OCI-M1 (cell line): ENCODE measurements at places on chromosomes 5 and 9.

- no peak for DNase-seq
Measured at GRCh38 chr5:116569999-116570398, 4.6 kb downstream of the SEMA6A start.

GRCh38 chr9:133485531-133486260, 6.8 kb upstream of the SLC2A6 start:
- no peak for DNase-seq

DNA sequence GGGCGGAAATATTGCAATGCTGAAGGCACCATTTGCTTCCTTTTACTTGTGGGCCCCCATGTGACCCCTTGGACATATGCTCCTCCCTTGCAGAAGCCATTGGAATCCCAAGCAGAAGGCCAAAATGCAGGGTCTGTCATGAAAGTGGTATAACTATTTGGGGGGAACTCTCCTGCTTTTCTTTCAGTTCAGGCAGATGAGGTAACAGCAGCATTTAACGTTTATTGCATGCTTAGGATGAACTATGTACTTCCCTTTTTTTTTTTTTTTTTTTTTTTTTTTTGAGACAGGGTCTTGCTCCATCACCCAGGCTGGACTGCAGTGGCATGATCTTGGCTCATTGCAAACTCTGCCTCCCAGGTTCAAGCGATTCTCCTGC, 7.8 kb downstream of the FOXI1 start:
- peak; percentile 33 for DNase-seq

- peak; percentile 3 for DNase-seq
Measured at GRCh38 chr5:115415143-115415491, 118.7 kb upstream of the CCDC112 start.

GRCh38 chr9:27539479-27540441, 10.1 kb upstream of the MOB3B start:
- peak; percentile 10 for DNase-seq

DNA sequence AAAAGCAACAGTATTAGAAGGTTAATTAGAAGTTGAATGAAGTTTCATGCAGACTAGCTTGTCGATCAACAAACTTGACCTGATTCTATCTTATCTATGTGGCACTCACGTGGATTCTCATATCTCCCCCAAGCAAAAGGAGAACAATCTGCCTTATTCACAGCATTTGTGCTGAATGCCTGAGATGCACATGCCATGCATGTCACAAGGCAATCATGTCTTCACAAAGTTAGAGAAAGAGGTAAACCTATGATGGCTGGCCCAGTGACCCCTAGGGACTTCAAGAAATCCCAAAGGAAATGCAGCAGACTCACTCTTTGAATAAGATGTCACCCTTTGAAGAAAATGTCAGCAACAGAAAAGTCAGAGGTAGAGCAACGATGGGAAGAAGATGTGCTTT, 17.6 kb upstream of the SHOC1 start:
- peak; percentile 5 for DNase-seq

DNA sequence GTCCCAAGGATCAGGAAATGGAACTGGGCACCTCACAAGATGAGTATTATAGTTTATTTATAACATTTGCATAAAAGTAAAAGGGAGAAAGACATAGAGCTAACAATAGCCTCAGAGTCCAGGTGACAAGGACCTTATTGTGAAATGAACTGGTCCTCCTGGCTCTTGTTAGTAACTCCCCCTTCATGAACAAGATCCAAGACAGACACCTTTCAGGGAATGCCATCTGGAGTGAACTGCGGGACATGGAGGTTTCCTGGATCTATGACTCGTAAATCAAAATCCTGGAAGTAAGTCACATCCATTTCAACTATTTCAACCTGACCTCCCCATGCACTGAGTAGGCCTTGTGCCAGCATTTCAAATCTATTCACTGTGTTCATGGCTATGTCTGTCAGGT, 129.5 kb upstream of the GAS1 start:
- DNase-seq = no peak

DNA sequence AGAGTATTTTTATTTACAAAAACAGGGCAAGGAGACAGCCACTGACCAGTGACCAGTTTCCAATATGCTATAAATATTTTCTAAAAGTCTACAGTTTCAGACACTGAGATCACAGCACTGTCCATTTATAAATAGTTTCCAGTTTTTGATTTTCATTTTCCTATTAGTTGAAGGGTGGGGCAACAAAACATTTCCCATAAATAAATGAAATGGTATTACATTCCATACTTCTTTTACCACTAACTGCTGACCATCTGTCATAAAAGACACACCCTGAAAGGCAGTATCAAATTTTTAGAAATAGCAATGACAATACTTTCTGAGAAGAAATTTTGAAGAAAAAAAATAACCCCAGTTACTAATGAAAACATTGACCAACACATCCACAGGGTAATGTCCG, 126.7 kb downstream of the ARSB start:
- DNase-seq = no peak

GRCh38 chr9:108534741-108535140, 321.0 kb downstream of the ACTL7B start:
- no peak for DNase-seq

DNA sequence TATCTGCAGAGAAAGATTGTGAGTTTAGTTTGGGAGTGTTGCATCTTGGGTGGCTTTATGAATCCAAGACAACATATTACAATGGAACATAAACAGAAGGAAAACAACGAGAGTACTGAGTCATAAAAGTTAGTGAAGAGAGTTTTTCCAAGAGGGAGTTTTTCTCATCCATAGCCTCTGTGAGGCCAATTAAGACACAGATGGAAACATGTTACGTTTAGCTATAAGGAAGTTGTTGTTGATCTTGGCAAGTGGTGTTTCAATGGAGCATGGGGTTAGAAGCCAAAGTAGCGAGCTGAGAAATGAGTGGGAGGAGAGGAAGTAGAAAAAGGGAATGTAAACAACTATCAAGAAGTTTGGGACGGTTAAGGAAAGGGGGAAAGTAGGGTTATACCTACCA, 53.3 kb upstream of the SPATA31D4 start:
- no peak for DNase-seq

GRCh38 chr9:12737871-12738270, 36.9 kb upstream of the LURAP1L start:
- DNase-seq = no peak

GRCh38 chr9:73121375-73121935, 30.2 kb upstream of the ANXA1 start:
- no peak for DNase-seq

DNA sequence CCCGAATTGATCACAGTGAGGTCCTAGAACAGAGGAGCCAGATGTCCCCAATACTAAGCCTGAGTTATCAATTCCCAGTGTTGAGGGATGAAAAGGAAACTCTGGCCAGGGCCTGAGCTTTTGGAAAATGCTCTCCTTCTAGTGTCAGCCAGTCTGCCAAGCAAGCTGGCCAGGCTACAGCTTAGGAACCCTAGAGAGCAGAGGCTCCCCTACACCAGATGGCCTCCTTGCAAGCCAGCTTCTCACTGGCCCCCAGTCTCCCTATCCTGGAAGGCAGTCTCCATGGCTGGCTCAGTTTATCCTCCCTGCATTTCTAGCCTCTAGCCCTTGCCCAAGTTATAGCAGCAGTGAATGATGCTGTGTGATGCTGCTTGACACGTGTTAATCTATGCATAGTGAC, 204.7 kb upstream of the WWC1 start:
- no peak for DNase-seq

DNA sequence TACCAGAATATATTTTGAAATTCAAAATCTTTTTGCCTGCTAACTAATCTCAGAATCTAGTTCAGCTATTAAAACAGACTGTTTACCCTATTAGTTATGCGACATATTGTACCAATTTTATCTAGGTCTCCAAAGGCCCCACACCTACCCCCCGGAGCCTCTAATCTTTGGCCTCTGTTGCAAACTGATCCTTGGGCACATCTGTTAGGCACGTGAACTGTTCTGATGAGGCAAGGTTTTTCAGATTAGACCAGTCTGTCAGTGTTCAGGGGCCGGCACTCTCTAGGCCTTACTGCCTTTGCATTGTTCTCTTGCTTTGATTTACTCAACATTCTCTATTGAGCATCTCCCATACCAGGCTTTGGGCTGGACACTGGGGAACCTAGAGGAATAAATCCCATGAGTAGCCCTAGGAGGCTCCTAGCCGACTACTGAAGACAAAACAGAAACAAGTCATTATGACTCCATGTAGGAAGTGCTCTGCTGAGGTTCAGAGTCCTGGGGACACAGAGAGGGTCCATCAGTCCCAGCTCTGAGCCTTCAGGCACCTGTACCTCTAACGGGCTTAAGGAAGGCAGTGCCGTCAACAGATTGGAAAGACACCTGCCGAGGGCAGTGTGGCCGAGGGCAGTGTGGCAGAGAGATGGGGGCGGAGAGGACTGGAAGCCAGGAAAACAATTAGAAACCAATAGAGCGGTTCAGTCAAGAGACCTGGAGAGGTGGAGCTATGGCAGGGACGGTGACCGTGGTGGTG, 245.1 kb downstream of the AOPEP start:
- DNase-seq = no peak

DNA sequence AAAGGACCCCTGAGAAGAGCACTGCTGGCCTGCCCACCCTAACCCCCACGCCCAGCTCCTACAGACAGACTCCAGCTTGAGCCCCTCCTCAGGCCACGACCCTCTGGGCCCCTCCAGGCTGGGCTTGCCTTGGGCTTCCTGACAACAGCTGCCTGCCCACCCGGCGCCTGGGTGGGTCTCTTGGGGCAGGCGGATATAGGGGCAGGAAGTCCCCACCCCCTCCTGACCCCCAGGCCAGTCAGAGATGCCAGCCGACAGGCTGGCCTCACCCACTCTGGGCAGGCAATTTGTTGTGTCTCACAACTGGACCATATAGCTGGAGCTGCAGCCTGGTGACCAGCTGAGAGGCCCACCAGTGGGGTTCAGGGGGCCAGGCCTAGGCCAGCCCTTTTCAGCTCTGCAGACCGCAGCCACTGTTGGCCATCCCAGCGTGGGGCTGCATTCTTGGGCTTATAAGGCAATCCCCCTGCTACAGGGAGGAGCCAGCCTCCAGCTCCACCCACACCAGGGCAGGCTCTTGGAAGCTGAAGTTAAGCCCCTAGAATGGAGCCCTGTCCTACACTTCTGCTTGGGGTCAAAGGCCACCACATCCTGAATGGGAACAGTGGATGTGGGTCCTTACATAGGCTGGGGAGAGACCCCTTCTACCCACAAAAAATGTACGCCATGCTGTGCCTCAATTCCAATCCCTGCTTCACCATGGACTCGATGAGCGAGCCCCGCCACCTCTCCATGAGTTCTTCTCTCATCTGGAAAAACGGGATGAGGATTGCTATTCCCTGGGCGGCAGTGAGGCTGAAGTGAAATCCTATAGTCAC, 2.0 kb downstream of the PDLIM7 start:
- peak; percentile 69 for DNase-seq

GRCh38 chr9:76580188-76580587, 121.2 kb downstream of the GCNT1 start:
- DNase-seq = no peak

- DNase-seq = no peak
Measured at GRCh38 chr9:101381118-101381517, 3.7 kb downstream of the BAAT start.

GRCh38 chr5:78109891-78110324, 184.6 kb downstream of the AP3B1 start:
- DNase-seq = no peak

- no peak for DNase-seq
Measured at GRCh38 chr5:1330146-1330846, 14.6 kb downstream of the CLPTM1L start.

DNA sequence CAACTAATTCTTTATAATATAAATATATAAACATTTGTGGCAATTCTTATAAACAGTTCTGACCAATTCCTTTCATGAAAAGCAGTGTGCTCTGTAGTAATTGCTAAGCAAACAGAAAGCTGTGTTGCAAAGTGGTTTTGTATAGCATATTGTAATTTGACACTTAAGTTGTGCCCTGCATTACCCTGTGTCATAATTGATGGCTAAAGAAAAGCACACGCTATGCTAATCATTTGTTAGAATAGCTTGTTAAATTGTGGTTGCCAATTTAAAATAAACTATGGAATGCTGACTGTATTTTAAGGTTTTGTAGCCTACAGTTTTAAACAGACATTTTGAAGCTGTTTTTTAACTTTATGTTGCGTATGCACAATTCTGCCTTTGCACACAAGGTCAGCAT, 140.0 kb downstream of the PBX3 start:
- no peak for DNase-seq

DNA sequence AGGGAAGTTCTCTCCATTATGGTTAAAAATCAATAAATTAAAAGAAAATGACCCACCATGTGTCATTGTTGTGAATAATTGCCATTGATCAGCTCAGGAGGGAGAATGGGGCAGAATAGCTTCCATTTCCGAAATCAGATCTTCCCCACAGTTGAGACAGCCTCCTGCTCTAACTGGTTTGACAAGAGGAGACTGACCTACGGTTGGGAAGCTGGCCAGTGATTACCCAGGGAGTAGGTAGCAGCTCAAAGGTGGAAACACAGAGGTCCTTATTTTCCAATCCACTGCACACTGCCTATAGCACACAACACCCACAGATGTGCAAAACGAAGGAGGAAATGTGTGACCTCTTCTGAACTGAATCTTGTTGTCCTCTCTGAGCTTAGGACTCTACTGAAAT, 69.0 kb upstream of the DAPK1 start:
- no peak for DNase-seq

- DNase-seq = no peak
Measured at GRCh38 chr5:34734326-34734725, 78.2 kb downstream of the RAI14 start.

DNA sequence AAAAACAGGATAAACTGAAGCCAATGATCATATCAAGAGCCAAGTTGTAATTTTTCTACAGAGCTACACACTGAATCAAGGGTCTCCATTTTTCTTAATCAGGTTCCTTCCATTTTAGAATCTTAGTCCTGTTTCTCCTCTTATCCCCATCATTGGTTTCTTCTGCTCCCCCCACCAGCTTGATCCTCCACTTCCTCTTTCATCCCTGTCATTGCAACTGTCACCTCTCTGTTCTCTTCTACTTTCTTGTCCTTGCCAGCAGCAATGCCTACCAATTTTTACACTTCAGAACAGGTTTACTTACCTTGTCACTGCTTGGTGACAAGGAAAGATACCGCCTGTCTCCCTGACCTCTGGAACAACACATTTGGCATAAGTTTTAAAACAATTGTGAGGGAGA, 97.3 kb downstream of the CFAP90 start:
- peak; percentile 4 for DNase-seq

GRCh38 chr5:151825445-151825844, 53.7 kb downstream of the G3BP1 start:
- DNase-seq = peak; percentile 62

DNA sequence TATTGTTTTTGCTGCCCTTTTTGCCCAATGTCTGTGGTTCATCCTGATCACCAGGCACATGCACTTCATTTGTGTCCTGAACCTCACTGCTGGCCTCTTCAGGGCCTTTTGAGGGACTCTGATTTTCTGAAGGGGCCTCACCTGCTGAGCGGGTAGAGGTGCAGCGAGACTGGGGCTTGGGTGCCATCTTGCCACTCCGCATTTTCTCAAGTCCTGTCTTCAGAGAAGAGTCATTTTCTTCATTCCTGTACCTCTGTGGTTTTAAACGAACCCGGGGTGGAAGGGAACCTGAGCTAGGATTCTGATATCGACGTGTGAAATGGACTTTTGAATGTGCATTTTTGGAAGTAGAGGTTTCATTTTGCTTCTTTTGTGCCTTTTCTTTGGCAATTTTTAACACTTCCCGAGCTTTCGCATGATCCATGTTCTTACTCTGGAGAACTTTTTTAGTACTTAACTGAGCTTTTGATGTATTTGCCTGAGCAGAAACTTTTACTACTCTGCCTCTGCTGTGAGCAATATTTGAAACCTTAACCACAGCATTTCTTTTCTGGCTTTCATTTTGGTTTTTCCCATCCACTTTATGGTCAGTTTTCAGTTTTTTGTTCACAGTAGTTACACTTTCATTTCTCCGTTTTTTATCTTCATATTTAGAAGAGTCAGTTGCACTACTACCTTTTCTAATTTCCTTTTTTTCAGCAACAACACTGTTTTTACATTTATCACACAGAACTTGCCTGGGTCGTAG, 26.1 kb downstream of the PWWP2A start:
- DNase-seq = no peak
